Anterior cingulate cortex (tissue), 58 donors: ENCODE measurements at places on chromosomes 1 and 21.

DNA sequence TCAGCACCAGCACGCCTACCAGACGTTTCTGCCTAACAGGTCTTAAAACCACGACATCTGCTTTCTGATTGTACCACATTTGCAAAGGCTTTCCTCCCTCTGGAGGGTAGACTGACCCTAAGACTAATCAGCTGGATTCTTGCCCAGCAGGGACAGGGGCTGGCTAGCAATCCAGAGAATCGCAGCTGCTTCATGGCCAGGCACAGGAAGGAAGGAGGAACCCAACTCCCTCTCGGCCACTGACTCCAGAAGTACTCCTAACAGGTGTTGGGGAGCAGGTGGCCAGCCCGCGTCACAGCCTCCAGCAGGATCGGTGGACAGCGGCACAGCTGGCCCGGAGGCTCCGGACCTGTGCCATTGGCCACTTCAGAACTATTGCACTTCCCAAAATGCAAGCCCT lies 180.8 kb downstream of the NPHP4 start:
- DNase-seq: no peak

DNA sequence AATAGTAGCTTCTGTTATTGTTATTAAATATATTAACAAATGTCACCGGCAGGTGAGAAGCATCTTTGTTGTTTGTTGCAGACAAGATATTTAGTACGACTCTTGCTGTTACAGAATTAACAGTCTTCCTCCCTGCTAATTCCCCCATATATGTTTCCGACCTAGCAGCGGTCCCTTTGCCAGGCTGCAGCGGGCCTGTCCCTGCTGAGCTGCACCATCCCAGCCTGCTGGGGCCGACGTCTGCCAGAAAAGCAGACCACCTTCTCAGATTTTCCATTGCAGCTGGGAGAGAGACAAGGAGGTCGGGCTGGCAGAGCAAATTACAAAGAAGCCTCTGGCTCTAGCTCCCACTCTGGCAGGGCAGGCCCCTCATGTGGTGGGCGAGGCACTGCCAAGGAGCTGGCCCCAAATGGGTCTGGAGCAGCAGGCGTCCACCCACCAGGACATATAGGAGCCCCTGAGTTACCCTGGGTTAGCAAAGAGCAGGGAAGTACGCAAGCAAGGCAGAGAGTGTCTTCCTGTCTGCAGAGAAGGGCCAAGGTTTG lies 142.7 kb downstream of the FOXD2 start:
- DNase-seq: no peak

- no peak for DNase-seq
Observed at GRCh38 chr1:38097284-38097898, 50.8 kb upstream of the POU3F1 start.

GRCh38 chr1:8902765-8903164 lies 24.3 kb upstream of the ENO1 start:
- no peak for DNase-seq

GRCh38 chr21:15840406-15840805 lies 110.6 kb downstream of the USP25 start:
- DNase-seq: no peak

- no peak for DNase-seq
Observed at GRCh38 chr1:71023515-71023914, 24.1 kb downstream of the PTGER3 start.

DNA sequence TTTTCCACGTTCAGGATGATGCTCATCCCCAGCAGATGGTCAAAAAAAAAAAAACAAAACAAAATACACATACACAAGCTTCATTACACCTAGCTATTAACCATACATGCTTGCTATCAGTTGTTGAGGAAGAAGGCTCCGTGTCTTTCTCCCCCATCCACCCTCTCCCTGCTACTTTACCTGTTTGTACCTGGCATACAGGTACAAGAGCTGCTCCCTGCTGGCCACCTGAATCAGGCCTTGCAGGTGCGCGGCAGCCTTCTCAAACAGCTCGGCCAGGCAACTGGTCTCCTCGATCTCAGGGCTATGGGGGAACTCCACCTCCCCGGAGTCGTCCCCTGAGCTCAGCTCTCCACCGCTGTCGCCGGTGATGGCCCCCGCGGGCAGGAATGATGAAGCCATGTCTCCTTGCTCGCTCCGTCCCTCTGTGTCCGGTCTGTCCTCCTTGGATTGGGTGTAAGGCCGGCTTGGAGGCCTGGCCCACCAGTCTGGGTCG lies 464 bp downstream of the ACBD6 start:
- no peak for DNase-seq

GRCh38 chr1:174841747-174842146 lies 158.0 kb upstream of the CACYBP start:
- DNase-seq: no peak

DNA sequence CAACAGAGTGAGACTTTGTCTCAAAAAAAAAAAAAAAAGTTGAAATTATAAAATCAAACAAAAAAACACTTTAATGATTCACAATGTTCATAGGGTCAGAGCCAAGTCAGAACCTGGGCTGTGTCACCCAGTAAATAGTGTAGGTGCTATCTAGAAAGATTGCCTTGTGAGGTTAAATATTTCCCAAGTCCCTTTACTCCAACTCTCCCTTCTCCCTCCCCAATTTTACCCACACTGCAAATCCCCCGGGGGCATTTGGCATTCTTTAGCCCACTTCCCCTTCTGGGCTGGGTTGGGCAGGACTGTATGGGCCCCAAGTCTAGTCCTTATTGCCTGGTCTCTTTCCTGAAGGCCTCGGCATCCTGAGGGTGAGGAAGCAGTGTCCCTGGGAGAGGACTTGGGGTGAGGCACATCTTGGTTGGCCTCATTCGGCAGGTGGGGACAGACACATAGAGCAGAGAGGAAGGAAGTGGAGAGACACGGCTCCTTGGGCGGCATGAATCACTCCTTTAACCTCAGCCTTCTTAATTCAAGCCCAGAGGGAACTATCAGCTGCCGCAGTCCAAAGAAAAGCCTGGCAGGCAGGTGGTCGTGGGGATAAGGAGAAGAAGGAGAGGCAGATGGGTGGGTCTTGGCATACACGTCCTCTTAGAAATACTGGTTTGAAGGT lies 8.2 kb downstream of the ADORA1 start:
- no peak for DNase-seq

GRCh38 chr1:18684303-18684702 lies 53.7 kb downstream of the PAX7 start:
- DNase-seq: no peak

GRCh38 chr1:46118856-46119255 lies 13.6 kb downstream of the PIK3R3 start:
- no peak for DNase-seq

- no peak for DNase-seq
Observed at GRCh38 chr1:41700581-41700980, 216.1 kb upstream of the EDN2 start.

DNA sequence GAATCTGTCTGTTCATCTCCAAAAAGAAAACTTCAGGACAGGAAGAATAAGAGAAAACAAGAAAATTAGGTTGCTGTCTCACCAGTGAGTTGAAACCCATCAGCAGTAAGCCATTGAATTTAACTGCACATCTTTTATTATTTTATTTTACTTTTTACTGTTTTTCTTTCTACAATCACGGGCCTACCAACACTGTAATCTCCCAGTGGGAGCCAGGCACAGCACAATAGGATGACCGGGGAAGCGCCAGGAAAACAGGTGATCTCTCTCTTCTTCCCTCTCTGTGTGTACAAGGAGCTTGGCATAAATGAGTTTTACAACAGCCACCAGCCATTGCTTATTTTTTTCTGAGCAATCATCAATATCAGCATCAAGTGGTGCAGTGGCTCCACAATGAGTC lies 113.1 kb upstream of the ESRRG start:
- DNase-seq: no peak

DNA sequence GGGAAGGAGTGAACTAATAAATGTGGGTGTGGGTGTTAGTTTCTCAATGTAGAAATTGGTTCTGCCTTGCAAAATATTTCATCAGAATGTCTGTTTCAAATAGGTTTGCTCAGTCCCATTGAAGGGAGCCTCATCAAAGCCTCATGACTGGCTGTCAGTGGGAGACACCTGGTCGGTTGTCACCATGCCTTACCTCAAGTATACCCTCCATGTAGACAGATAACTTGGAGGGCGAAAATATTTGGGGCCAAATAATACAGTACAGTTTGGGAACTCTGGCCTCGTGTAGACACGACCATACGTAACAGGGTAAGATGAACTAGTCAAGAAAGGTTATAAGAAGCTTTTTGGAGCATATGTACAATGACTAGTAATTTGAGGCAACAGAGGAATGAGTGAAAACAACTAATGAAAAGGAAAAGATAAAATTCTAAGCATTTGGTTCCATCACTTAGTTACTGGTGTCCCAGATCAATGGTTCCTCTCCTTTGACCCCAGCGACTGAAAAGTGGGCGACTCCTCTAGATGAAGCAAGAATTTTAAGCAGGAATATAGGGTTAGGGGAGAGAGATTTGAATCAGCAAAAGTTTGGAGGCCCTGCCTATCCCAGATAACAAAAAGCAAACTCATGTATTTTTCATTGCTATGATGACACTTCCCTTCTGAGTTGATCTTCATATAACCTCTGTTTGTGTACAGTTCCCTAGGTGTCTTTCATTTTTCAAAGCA lies 163.9 kb downstream of the LRRC40 start:
- no peak for DNase-seq

DNA sequence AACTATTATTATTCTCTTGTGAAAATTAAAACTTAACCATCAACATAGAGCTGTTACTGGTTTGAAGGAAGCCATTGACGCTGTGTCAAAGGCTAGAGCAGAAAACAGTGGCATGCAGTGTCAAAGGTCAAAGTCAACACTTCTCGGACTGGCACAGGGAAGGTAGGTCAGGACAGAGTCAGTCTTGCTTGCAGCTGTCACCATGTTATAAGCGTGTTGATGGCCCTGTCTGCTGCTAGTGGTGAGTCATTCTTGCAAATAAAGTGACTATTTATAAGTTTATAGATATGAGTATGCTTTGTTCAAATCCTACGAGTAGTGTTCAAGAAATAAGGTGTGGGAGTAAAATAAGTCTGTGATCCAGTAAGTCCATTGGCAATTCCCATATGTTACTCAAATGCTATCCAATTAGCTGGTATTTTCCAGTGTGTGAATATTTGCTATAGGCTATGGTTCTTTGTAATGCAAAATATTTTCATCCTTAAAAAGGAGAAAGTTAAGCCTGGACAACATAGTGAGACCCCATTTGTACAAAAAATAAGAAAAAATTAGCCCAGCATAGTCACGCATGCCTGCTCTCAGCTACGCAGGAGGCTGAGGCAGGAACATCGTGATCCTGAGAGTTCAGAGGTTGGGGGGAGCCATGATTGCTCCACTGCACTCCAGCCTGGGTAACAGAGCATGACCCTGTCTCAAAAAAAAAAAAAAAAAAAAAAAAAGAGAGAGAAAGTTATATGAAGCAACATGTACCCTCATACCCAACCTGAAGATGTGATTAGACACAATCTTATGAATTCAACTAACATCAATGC lies 26.3 kb upstream of the TINAGL1 start:
- no peak for DNase-seq

GRCh38 chr1:110380672-110381283 lies 10.0 kb downstream of the SLC16A4 start:
- DNase-seq: no peak

- DNase-seq: no peak
Observed at GRCh38 chr1:78420688-78421087, 70.1 kb upstream of the PTGFR start.

- no peak for DNase-seq
Observed at GRCh38 chr1:207274882-207275281, 46.6 kb upstream of the CD55 start.

DNA sequence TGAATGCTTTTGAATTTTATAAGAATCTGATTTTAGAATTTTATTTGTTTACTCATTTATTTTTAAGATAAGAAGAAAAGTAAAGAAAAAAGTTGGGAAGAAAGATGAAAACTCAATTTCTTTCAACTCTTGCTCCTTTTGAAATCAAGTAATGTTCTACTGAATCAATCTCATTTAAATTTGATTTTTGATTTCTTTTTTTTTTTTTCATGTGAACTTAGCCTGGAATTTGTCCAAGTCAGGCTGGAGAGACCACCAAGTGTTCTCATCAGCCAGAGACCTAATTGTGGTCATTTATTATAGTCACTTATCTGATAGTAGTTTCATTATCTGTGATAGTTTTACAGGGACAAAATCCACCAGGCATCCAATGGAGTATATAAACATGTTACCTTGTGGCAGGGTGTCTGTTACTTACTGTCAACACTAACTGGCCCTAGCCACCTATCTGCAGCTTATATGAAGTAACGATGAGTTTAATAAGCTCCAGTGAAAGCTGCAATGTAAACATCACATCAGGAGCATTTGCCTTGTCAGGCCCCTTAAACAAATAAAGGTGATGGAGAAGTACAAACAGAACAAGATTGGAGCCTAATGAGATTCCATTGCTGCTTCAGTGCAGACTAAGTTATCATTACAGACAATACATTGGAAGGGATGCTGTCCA lies 39.2 kb downstream of the HLX start:
- DNase-seq: no peak

GRCh38 chr1:30318864-30319718 lies 404.3 kb downstream of the MATN1 start:
- DNase-seq: no peak

- DNase-seq: no peak
Observed at GRCh38 chr1:203323587-203323986, 18.3 kb downstream of the BTG2 start.

DNA sequence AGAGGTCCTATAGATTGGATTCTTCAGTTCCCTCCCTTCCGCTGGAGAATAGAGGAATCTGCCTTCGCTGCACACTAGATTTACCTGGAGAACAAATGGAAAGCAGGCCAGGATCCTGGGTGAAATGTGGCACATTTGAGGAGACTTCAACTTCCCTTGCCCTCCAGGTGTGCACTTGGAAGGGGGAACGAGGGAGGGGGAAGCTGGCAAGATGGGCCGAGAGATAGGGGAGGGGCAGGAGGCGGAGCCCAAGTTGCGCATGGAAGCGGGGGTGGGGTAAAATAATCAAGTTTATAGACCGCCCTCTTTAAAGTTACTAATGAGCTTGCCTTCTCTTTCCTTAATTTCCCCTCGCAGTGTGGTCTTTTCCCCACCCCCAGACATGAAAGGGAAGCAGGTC lies 155.7 kb upstream of the CAMK1G start:
- DNase-seq: no peak

DNA sequence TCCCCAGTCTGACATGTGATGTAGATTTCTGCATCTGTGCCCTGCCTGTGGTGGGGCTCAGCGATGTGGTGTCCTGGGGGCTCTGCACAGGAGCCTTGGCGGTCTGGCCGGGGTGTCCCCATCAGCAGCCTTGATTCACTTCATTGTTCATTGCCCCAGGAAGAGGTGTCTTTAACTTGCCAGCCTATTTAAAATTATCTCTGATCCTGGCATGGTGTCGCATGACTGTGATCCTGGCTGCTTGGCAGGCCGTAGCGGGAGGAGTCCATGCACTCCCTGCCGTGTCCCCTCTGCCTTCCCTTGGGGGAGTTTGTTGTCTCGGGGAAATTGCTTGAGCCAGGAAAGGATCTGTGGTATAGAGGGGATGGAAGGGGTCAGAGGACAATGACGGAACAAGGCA lies 59.9 kb downstream of the TRIM11 start:
- no peak for DNase-seq

GRCh38 chr1:15031251-15031933 lies 122.2 kb upstream of the TMEM51 start:
- no peak for DNase-seq

GRCh38 chr1:87170157-87170556 lies 158.5 kb upstream of the LMO4 start:
- DNase-seq: no peak

GRCh38 chr1:161981735-161982506 lies 41.7 kb downstream of the OLFML2B start:
- no peak for DNase-seq
